ENCODE measurements at places on chromosomes 16 and 17. TPM values are rescaled to one million over a fixed set of nuclear protein-coding genes. Genes with fewer than 3 reads are reported as not detected.

The SDR42E1 gene
- polyA plus RNA-seq: 0.99 TPM

DNA sequence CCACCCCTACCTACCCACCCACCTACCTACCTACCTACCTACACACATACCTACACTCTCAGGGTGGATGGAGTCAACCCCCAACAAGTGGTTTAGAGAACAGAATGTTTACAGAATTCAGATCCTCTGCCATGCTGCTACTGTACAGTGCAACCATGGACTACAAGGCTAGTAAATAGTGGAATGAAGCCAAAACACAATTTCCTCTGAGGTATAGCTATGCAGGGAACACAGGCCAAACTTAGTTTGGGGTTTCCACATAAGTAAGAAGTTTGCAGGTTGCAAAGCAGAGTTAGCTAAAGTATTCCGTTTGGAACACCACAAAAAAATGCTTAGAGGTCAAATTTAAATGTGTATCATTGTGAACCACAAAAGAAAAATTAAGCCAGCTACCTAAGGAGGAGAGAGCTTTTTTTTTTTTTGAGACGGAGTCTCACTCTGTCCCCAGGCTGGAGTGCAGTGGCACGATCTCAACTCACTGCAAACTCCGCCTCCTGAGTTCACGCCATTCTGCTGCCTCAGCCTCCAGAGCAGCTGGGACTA, 2.7 kb upstream of the AP1G1 start:
- no peak for DNase-seq

The PRSS33 gene
- not detected for polyA plus RNA-seq

DNA sequence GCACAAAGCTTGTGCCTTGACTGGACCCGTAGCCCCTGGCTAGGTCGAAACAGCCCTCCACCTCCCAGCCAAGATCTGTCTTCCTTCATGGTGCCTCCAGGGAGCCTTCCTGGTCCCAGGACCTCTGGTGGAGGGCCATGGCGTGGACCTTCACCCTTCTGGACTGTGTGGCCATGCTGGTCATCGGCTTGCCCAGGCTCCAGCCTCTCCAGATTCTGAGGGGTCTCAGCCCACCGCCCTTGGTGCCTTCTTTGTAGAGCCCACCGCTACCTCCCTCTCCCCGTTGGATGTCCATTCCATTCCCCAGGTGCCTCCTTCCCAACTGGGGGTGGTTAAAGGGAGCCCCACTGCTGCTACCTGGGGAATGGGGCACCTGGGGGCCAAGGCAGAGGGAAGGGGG, 3.5 kb downstream of the CTRL start:
- DNase-seq: no peak

The KRTAP2-2 gene
- not detected for polyA plus RNA-seq

DNA sequence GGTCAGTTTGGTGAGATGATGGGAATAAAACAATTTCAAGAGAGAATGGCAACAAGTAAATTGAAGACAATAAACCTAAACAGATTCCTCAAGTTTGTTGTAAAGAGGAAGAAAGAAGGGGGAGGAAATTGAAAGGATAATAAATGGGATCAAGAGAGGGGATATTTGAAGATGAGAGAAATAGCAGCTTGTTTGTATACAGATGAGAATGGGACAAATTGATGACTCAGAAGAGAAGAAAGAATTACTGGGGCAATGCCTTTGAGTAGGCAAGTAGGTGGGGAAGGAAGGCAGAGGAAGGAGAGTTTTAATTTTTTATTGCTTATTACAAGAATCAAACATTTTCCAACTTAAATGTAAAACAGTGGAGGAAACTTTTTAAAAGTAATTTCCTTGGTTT, 98.3 kb downstream of the CHD9 start:
- no peak for DNase-seq

The KRT39 gene
- polyA plus RNA-seq: not detected

GRCh38 chr16:20871258-20871657, 28.9 kb downstream of the DCUN1D3 start:
- DNase-seq: no peak

GRCh38 chr16:51896013-51896412, 650.9 kb downstream of the TOX3 start:
- DNase-seq: no peak

The SMIM5 gene
- polyA plus RNA-seq: not detected

DNA sequence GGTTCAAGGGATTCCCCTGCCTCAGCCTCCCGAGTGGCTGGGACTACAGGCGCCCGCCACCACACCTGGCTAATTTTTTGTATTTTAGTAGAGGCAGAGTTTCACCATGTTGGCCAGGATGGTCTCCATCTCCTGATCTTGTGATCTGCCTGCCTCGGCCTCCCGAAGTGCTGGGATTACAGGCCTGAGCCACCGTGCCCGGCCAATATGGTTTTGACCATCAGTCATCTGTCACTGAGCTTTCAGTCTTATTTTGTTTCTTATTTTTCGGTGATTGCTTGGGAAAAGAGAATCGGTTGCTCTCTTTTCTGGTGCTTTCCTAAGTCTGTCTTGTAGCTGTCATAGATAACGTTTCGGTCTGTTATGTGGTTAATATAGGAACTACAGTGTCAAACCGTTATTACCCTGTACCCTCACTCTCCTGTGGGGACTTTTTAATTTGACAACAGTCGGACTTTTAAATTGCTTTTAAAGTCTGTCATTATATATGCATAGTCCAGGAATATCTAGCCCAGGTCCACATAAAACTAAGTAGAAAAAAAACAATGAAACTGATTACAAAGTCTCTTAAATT, 453.4 kb downstream of the KCNJ18 start:
- DNase-seq: no peak

DNA sequence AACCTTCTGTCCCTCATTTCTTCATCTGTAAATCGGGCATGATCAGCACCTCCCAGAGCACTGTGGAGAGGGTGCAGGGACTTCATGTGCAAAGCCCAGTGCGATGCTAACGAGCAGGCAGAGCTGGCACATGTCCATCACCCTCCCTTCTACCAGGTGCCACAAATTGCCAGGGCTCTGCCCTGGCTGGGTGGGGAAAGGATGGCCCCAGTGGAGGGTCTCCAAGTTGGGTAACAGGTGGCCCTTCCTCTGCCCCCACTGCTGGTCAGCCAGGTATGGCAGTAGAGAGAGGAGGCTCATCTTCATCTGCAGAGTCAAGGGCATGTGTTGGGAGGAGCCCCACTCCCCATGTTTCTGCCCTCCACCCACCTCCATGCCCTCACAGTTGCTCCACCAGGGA, 61.5 kb upstream of the CDH5 start:
- no peak for DNase-seq

GRCh38 chr17:74746922-74747321, 1.5 kb upstream of the NHERF1 start:
- DNase-seq: no peak

The PMFBP1 gene
- 0.05 TPM for polyA plus RNA-seq

The ICAM2 gene
- 0.52 TPM for polyA plus RNA-seq

The RSAD1 gene
- polyA plus RNA-seq: 17.5 TPM

The PIK3R5 gene
- not detected for polyA plus RNA-seq

The WNT9B gene
- not detected for polyA plus RNA-seq

- no peak for DNase-seq
These were observed 65.9 kb downstream of the TUBD1 start for GRCh38 chr17:59826706-59827453.

- DNase-seq: no peak
These were observed 3.7 kb upstream of the CBX8 start for GRCh38 chr17:79800325-79801155.

DNA sequence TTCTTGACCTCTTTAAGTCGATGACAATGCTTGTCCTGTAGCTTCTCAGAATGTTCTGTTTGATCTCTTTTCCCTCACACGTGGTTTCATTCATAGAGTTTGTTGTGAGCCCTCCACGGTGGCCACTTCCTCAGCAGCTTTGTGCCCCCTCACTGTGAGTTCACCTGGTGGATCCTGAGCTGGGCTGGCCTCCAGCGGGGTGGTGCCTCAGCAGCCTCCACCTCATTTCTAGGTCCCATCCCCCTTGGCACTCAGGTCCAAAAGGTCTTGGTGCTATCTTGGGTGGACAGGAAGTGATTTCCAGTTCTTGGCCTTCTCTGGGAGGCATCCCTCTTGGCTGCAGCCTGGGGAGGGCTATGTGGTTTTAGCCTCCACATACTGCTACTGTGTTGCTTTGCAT, 203.2 kb upstream of the WSCD1 start:
- no peak for DNase-seq

GRCh38 chr16:11203111-11203623, 52.8 kb downstream of the SOCS1 start:
- DNase-seq: no peak

The PRSS36 gene
- 0.24 TPM for polyA plus RNA-seq

DNA sequence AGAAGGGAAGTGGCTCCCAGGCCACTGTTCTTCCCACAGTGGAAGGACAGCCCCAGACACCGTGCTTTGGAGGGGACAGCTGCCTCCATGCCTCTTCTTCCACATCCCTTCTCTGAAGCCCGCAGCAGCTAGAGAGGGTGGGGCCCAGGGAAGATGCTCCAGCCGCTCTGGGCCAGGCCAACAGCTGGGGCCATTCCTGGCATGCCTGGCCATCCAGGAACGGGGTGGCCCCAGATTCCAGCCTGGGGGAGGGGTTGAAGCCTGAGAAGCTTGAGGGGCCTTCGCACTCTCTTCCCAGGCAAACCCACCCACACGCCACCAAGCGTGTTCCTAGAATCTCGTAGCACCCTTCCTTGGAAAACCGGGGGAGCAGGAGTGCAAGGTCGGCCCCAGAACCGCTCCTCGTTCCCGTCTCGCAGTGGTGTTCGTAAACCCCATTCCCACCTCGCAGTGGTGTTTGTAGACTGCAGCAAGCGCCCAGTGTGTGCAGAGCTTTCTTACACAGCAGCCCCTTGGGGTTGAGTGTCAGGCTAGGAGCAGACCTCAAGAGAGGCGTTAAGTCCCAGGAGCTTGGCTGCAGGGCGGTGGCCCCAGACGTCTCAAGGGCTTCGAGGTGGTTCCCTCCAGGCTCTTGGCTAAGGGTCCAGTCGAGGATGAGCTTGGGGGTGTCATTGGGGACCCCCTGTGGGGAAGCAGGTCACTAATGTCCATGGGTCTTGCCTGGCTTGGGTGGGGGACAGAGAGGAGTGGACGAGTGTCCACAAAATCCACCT, 2.7 kb downstream of the CDH15 start:
- DNase-seq: no peak

DNA sequence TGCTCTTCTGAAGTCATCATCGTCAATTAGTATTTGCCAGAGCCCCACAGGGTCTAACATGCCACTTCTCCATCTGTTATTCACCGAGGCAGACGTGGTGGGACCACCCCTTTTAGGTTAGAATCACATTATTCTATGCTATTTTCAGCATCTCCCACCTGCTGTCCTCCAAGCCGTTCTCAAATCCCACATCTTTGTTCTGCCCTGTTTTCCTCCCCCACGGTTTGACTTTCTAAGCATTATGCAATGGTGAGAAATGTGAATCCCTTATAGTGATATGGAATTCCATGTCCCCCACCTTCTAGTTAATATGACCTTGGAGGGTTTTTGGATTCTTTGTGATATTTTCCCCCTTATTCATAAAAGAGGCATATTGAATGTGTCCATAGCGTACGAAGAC, 634.1 kb upstream of the RBFOX1 start:
- DNase-seq: no peak

DNA sequence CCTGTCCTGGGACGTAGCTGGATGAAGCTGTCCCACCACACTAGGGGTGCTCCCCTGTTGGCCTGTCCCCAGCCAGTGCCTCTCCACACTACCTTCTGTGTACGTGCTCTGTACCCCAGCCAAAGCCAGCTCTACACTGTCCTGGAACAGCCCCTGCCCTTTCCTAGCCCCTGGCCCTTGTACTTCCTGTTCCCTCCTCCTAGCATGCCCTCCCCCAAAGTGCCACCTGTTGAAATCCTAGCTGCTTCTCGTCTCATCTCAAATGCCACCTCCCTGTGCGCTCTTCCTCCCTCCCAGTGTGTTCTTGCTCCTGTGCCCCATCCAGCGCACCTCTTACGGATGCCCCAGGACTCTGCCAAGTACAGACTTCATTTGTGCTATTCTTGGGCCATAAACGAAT, 33.5 kb downstream of the IRX3 start:
- DNase-seq: no peak

All from AG04450 (cell line).